ENCODE measurements at places on chromosomes 11 and 22.
A peak's percentile ranks its signal among the peaks of the same experiment; 100 is the strongest.

- peak; percentile 93 for DNase-seq
These were observed 6.8 kb upstream of the PLAAT3 start for GRCh38 chr11:63621071-63621470.

DNA sequence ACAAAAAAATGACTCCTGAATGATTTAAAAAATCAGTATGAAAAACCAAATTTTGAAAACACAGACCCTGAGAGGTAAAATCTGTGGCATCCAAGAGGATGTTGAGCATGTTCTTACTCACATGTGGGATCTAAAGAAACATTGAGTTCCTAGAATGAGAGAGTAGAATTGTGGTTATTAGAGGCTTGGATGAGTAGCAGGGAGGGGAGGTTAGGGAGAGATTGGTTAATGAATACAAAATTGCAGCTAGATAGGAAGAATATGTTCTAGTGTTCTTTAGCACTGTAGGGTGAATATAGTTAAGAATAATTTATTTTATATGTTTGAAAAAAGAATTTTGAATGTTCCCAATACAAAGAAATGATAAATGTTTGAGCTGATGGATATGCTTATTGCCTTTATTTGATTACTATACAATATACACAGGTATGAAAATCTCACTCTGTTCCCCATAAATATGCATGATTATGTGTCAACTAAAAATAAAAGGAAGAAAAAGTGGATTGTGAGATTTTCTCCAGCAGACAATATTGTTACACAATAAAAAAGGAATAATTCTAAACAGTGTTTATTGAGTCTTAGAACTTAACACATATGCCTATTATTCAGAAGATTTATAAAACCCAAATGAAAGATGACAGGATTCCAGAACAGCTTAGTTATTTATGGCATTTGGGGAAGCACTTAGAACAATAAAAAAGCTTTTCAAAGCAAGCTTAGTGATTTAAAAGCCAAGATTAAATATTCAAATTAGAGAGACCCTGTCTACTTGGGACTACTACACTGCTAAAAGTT lies 28.7 kb downstream of the MS4A2 start:
- no peak for DNase-seq

GRCh38 chr11:18248561-18248960 lies at the start of gene SAA2:
TSS of gene SAA2 (minus strand) at chr11:18248668. CDS start at chr11:18248011, 657 bp downstream.
- DNase-seq = peak; percentile 9

DNA sequence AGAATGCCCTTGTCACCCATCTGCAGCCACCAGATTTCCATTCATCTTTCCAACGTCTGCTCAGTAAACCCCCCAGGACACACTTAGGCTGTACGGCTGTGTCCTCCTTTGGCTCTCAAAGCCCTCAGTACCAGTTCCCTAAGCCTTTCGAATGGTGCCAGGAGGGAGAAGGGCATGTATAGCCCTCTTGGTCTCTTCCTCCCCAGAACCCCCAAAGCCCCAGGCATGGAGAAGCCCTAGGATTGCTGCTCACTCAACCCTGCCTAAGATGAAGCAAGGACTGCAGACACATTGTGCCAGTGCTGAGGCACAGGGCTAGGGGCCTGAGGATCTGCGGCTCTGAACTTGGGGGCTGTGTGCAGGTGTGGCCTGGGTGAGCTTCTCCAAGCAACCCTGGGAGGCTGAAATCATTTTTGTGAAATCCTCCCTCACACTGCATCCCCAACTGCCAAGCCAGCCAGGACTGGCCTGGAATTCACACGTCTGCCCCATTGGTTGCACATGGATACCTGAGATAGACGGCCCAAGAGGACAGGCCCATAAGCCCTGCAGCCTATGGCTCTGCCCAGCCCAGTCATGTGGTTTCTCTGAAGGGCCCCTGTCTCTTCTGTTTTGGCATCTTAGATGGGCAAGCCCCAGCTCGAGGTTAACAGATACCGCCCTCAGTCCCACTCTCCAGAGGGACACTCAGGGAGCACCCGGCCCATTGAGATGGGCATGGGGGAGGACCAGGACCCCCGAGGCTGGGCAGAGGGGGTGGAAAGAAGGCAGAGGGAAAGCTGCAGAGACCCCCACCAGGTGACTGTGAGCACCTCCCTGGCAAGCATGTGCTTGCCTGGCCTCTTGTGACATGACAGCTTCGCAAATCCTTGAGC lies 34.0 kb downstream of the KCNQ1OT1 start:
- no peak for DNase-seq

DNA sequence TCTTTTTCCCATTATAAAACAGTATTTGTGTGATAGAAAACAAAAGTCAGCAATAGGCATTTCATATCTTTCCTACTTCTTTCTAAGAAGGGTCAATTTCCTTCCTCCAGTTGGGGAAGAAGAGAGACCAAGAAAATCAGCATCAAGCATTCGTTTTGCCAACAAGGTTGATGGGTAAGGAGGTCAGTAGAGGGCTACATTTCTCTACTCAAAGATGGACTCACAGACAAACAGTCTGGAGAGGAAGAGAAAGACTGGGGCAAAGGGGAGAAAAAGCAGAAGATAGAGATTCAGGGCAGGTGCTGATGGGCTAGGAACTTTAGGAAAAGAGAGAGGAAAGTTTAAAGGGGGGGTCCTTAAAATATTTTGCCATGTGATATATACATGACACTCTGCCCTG lies 8.6 kb upstream of the MTNR1B start:
- no peak for DNase-seq

DNA sequence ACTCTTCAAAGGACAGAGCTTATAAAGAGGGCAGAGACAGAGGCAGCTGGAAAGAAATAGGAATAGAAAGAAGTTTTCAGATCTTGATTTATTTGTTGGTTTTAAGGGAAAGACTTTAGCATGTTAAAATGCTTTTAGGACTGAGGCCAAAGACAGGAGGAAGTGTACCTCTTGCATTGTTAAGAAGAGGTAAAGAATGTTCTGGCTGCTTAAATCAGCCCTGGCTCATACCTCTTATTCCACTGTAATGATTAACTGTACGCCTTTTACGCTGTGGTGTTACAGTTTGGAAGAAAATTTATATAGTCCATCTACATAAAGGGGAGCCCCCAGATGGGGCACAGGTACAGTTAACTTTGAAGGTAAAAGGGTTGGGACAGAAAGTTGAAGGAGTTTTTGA lies 10.1 kb upstream of the MPZL2 start:
- no peak for DNase-seq

GRCh38 chr11:64305691-64306562 lies 603 bp downstream of the ESRRA start:
- DNase-seq = peak; percentile 64

DNA sequence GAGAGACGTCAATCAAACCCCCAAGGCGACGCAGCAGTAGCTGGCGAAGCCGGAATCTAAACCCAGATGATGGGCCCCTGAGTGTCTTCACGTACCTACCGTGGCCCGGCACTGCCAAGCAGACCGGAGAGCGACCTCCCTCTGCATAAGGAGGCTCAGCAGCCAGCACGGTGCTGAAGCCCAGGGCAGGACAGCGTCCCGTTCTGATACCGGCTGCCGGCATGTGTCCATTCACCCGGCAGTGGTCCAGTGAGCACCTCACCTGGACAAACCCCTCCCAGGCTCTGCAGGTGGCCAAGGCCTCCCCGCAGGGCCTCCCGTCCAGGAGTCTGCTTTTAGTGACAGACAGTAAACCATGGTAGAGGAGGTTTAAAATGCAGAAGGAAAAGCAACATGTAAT lies 142.0 kb downstream of the BRD1 start:
- no peak for DNase-seq

GRCh38 chr11:94111660-94112059 lies 17.0 kb upstream of the PANX1 start:
- no peak for DNase-seq

DNA sequence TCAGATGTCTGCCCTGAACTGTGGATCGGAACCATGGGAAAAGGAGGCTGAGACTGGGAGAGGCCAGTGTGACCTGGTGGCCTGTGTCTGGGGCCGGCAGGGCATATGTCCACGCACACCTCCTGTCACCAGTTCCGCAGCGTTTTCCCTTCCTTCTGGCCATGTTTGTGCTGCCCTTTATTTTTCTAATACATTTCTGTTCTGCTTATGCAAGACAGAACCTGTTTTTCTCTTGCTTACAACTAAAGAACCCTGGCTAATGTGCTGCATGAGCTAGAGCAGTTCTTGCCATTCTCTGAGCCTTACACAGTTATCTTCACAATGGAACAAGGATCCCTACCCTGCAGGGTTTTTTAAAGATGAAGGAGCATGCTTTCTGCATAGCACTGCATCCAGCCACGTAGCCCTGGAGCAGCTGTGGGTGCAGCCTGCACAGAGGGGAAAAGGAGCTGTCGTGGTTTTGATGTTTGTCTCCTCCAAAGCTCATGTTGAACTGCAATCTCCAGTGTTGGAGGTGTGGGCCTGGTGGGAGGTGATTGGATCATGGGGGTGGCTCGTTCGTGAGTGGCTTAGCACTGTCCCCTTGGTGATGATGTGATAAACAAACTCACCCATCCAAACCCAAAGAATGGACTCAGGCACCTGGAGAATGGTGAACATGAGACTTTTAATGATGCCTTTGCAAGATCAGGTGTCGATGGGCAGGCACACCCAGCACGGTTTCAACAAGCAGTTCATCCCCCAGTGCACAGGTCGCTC lies 84.8 kb upstream of the SHANK2 start:
- no peak for DNase-seq

DNA sequence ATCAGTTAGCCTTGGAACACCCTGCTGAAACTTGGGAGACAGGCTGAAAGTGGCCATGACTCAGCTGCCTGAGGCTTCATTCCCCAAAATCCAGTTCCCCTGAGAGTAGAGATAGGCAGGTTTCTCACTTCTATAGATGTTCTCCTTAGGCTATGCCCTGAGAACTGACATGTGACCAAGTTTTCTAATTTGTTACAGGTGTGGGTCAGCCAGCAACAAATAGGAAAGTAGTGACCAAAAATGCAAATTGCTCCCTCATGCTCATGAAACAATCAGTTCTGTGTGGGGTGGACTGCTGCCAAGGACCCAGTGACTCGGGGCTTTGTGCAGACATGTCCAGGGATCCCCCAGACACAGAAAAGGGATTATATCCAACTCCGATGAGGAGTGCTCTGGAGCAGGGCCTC lies 7.3 kb upstream of the CCDC15 start:
- DNase-seq = no peak

DNA sequence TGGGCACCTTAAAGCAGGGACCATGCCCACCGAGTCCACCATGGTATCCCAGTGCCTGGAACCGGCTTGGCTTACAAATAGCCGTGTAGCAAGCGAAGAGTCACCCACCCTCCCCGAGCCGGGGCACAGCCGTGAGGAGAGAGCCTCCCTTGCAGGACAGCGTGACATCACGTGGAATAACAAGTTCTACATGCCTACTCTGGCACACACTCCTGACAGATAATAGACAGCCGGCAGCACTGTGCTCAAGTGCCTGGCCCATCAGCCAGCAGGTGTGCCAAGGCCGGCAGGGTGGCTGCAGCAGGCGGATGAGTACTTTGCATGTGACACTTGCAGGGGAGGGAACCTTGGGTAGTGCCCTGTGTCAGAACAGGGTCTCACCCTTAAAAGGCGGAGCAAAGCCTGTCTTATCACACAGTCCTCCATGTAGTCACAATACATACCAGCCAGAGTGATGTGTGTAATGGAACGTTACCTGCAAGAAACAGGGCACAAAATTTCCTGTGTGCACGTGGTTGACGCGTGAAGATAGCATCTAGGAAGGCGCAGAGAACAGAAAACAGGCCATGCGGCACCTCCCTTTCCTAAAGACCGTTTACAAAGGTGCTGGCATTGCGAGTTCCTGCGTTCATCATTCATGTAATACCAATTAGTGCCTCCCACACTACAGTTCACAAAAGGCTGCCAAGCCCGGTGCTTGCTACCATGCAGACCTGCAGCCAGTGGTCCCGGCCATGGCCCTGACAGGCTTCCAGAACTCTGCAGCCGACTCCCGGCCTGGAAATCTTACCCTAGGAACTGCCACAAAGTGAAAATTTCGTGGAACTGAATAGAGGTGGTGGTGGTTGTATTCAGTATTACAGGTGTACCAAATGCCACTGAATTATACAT lies 16.4 kb downstream of the TOM1 start:
- DNase-seq = no peak

- DNase-seq = peak; percentile 79
These were observed at the start of gene PIK3IP1 for GRCh38 chr22:31292236-31292989. TSS of gene PIK3IP1 (minus strand) at chr22:31292488. CDS start at chr22:31292344, 144 bp downstream.

DNA sequence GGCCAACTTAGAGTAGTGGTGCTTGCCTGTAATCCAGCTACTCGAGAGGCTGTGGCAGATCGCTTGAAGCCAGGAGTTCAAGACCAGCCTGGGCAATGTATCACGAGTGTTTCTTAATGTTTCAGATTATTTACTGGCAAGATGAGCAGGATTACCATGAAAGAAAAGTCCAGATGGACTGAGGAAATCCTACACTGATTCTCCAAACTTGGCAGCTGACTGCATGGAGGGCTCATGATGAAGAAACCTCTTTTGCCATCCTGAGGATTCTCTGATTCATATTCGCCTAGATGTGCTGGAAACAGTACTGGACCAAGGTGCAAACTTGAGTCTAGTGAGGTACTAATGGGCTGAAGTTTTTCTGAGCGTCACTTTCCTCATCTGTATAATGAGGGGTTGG lies 2.8 kb upstream of the SIDT2 start:
- no peak for DNase-seq

DNA sequence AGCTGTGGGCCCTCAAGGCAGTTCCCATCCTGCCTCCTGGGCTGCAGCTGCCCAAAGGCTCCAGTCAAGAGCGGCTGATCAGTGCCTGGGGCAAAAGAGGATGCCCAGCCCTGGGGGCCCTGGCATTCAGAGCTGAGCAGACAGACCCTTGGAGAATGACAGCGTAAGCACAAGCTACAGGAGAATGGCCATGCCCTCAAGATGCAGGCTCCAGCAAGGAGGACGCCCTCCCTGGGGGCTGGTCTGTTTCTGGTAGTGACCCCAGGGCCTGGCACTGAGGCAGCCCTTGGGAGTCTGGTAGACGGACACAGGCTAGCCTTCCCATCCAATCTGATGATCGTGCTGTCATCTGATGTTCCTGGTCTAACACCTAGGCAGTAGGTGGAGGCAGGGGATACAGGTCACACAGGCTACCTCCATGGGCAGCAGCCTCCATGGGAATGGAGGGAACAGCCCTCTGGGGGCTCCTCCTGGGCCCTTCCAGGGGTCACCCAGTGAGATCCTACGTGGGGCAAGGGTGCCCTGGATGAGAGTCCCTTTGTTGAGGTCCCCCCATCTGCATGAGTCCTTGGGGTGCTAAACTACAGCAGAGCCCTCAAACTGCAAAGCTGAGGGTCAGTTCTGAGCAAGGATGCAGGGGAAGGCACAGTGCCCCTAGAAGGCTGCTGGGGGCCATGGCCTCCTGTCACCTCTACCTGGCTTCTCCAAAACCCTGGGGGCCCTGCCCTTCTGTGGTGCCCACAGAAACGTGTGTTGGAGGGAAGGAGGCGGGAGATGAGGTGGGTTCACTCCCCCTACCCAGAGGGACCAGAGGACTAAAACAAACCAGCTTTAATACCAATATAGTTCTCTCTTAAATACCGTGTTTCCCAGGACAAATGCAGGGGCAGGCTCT lies 10.2 kb upstream of the SF1 start:
- no peak for DNase-seq

GRCh38 chr11:100684101-100685065 lies 2.7 kb upstream of the ARHGAP42 start:
- no peak for DNase-seq
